ENCODE measurements at places on chromosomes 5 and 9. TPM values are rescaled to one million over a fixed set of nuclear protein-coding genes. Genes with fewer than 3 reads are reported as not detected.

Gene CCDC152
- polyA plus RNA-seq, result 0.63 TPM

Gene ZNF483
- 2.0 TPM for polyA plus RNA-seq

Gene WDR38
- polyA plus RNA-seq, result not detected

Gene FYB1
- 0.49 TPM for polyA plus RNA-seq

Gene GLRA1
- polyA plus RNA-seq, result 0.08 TPM

Gene IFNA13
- 0.07 TPM for polyA plus RNA-seq

Gene FST
- 0.45 TPM for polyA plus RNA-seq

Gene IDNK
- polyA plus RNA-seq, result 11.9 TPM

Gene PCAT7
- polyA plus RNA-seq, result 0.27 TPM

All from pancreas (tissue), 10 donors.